Fibroblast of upper back skin (primary cell): ENCODE measurements at places on chromosomes 7 and 10.

DNA sequence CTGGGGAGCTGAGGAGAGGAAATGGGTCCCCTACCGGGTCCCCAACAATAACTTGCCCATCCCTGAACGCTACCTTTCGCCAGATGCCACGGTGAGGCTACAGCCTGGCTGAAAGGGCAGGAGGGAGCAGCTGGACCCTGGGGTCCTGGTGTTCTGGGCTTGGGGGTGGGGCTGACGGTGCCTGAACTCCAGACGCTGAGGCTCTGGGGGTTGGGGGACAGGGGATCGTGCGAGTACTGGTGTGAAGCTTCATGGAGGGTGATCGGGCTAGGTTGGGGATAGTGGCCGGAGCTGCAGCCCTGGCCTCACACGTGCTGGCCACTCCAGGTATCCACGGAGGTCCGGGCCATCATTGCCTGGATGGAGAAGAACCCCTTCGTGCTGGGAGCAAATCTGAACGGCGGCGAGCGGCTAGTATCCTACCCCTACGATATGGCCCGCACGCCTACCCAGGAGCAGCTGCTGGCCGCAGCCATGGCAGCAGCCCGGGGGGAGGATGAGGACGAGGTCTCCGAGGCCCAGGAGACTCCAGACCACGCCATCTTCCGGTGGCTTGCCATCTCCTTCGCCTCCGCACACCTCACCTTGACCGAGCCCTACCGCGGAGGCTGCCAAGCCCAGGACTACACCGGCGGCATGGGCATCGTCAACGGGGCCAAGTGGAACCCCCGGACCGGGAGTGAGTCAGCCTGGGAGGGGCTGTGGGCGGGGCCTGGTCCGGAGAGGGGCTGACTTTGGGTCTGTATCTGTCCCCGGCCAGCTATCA is 8.3 kb downstream of the AEBP1 start:
- no peak for DNase-seq

DNA sequence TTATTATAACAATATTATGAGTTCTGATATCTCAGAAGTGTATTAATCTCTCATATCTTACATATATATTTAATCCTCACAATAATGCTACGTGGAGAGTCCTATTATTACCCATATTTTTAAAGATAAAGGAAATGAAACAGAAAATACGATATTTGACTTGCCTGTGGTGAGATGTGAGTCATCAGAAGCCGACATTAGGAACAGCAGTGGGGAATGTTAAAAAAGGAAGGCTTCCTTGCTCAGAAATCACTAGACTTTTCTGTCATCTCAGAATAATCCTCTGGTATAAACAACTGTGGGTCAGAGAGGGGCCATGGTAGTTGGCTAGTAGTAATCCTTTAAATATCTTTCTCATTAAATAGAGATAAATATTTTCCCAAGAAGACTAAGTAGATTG is 402.3 kb upstream of the PCDH15 start:
- DNase-seq = no peak

DNA sequence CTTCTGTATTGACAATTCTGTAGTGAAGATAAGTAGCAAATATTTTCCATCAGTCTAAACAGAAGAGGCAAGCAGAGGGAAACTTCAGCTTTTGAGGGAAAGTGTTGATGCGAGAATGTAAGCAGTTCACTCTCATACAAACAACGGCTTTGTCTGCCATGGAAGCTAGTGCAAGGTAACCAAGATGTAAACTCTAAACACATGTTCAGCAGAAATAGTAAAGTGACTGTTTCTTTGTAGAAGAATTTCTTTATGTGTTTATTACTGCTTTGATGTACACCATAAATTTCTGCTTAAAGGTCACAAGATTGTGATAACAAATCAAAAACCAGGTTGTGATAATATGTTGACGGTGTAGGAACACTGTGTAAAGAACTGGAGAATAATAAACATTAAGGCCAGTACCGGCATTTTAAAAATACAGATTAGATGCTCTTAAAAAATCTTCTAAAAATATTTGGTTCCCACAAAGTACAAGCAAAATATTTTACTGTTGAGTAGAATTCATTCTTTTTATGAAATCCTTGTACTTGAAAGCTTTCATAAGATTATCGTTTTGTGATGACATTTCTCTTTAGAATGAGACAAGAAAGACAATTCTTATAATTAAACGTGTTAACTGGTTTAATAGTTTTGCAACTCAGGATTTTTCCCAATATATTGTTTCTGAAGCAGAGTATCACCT is 34.2 kb downstream of the SEMA3C start:
- peak; percentile 30 for DNase-seq

GRCh38 chr10:122098924-122099323 is 110.0 kb downstream of the TACC2 start:
- DNase-seq = no peak

GRCh38 chr7:832167-832967 is at the start of gene SUN1:
Gene SUN1, plus strand, starts transcription at chr7:832476. Its CDS starts 49 bp downstream, at chr7:832525.
- peak; percentile 43 for DNase-seq

DNA sequence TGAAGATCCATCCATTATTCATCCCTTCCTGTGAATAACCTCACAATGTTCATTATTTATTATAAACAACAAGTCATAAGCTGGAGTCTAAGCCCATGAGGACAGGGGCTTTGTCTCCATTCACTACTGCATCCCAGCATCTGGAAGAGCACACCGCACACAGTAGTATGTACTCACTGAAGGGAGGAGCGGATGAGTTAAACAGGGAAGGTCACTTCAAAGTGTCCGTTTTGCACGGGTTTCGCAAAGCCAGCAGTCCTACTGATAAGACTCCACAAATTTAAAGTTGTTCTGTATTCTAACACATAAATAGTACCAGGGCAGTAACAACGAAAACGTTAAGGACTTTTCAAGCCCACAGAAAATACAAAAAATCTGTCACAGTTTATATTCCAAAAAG is 167.9 kb downstream of the PARD3 start:
- DNase-seq = no peak

DNA sequence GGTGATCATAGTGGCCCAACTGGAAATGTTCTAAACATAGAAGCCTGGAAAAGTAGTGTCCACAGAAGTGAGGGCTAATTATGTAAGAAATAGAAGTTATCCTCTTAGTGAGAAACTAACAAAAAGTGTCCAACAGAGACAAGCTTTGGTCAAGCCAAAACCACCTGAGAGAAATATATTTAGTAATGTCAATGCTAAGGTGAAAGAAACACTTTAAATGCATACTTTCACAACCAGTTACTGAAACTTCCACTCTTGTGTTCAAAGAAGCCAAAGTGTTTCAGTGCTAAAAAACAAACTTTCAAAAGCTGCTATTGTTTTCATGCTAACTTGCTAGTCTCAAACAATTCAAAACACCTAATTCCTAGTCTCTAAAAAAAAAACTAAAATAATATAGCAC is 18.1 kb downstream of the RAB11FIP2 start:
- DNase-seq = no peak

DNA sequence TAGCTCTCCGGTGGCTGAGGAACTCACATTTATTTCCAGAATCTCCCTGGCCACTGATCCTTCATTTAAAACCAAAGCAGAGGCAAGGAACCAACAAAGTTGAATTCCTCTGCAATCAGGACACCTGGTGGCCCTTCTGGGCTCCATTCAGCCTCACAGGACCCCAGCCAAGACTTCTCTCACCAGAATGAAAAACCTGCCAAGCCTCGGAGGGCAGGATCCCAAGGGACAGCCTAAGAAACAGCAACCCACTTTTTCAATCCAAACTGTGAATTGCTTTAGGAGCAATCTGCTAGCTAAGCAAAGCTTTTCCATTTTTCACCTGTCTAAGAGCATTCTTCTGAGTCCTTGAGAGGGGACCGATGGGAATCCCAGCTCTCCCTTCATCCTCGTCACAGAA is 34.6 kb downstream of the OAT start:
- DNase-seq = no peak

DNA sequence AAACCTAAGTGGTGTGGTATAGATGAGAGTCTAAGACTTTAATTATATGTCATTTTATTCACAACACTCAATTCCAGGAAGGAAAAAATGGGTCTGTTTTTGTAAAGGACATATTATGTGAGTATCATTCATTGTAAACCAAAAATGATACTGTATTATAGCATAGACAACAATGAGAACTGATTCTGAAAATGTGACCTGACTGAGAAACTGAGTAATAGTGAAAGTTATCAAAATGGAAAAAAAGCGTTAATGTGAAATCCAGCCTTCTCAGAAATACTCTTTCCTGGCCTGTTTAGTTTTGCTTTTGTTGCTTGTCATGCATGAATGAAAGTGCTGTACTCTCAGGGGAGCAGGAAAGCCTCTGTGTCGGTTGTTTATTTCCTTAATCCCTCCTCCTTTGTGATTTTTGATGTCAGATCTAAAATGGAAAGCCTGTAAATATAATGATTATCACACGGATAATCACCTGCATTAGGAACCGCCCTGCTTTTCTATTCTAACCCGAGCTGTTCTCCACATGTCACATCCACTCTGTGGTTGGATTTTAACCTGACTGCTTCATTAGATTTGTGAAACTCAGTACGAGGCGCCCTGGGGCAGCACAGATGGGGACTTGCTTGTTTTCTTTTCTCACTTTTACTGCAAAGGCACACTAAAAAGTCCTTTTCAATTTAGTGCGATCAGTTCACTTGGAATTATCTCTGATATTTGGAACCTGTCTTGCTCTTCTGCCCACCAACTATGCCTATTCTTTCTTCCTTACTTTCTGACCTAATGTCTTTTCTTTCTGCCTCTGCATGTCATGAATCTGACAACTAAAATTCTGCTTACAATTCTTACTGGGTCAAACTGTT is 240.9 kb upstream of the KAT6B start:
- no peak for DNase-seq

GRCh38 chr10:121598263-121599249 is at the start of gene FGFR2:
Gene FGFR2, minus strand, starts transcription at chr10:121598444. Its CDS starts 4,627 bp downstream, at chr10:121593817.
- DNase-seq = peak; percentile 64

DNA sequence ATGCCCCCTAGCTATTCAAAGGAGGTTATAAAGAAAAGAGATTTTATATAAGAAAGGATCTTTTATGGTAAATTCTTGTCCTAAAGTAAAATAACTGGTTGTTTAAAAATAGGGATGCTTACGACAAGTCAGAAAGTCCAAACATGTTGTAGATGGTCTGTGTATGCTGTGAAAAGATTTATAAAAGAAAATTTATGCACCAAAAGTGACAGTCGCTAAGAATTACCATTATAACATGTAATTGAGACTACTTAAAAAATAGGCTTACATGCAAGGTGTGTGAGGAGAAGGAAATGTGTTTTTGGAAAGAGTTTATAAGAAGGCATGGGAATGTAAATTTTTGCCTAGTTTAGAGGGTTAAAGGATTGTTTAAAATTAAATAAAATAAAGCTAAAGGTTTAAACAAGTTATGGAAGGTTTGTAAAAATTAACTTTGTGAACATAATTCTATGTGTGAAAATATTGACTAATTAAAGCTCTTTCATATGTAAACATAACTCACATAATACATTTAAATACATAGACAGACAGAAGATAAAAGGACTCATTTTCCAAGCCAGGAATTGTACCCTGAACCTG is 118.5 kb downstream of the LYZL1 start:
- no peak for DNase-seq

DNA sequence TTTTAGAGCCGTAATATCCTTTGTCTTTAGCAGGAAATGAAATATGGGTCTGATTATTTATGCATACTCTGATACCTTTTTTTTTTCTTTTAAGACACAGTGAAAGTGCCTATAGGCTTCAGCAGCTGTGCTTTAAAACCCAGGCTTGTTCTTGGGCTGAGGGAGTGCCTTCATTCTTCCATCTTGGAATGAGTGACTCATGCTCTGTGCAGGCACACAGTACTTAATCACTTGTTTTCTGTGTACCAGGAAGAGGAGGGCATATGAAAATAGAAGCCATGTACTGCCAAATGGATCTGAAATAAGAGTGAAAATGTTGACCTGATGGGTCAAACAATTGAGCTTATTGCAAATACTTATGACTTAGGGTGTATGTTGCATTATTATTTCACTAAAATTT is 12.0 kb downstream of the INPP5F start:
- DNase-seq = peak; percentile 85

DNA sequence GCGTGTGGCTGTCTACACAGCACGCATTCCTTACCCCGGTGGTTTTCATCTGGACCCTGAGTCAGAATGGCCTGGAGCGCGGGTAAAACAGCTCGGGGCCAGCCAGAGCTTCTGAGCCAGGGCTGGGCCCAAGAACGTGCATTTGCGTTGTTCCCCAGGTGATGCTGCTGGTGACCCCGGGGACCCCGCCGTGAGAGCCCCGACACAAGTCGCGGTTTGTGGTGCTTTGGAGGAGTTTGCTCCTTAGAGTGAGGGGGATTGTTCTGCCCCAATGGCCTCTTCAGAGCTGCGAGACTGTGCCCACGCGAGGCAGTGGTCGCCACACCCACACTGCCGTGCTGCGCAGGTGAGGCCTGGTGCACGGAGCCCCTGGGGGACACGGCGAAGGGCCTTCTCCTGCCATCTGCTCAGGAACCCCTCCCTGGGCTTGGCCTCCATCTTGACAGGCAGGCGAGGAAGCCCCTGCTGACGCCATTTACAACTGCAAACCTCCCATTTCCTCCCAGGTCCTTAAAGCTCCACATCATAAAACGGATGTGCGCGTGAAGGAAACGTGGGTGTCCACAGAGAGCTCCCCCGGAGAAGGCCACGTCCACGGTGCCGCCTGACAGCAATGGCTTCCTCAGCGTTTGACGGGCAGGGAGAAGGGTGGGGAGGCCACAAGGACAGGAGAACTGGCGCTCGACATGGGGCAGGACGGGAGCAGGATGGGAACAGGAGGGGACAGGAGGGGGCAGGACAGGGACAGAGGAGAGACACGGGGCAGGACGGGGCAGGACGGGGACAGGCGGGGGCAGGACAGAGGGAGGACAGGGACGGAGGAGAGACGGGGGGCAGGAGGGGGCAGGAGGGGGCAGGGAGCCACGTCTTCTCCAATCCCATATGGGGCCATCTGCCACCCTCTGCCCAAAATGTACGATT is 477.2 kb downstream of the DNAJB6 start:
- DNase-seq = no peak

GRCh38 chr7:80362677-80363076 is 149.2 kb downstream of the GNAT3 start:
- no peak for DNase-seq

DNA sequence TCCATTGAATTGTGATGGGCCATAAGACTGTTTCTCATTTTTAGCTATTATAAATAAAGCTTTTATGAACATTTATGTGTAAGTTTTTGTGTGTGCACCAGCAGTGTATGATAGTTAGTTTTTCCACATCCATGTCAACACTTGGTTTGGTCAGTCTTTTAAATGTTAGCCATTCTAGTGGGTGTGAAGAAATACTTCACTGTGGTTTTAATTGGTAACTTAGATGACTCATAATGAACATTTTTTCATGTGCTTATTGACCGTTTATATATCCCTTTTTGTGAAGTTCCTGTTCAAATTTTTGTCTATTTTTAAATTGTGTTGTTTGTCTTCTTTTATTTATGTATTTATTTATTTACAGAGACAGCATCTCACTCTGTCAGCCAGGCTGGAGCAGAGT is 23.6 kb upstream of the PDK4 start:
- DNase-seq = no peak

GRCh38 chr7:81492910-81493309 is 276.9 kb downstream of the HGF start:
- DNase-seq = no peak
